ENCODE measurements at places on chromosomes 2 and 18. TPM values are rescaled to one million over a fixed set of nuclear protein-coding genes. Genes with fewer than 3 reads are reported as not detected.
A peak's percentile ranks its signal among the peaks of the same experiment; 100 is the strongest.

The G6PC2 gene
- total RNA-seq = not detected

The ANKRD30B gene
- not detected for total RNA-seq

- no peak overlapping the region for H3K27ac ChIP-seq
- no peaks in the 10 kb centered on the region for H3K36me3 ChIP-seq
- peaks cover 6% of the 10 kb centered on the region for H3K4me1 ChIP-seq
- peaks cover 8% of the 10 kb centered on the region for H3K27me3 ChIP-seq
- no peak overlapping the region for H3K4me3 ChIP-seq
- DNase-seq = no peak
These were observed 16.9 kb upstream of the CYBRD1 start for GRCh38 chr2:171505374-171505773.

The RBM44 gene
- 0.42 TPM for total RNA-seq

The DES gene
- not detected for total RNA-seq

The CCDC148 gene
- not detected for total RNA-seq

GRCh38 chr2:171521361-171522051, 768 bp upstream of the CYBRD1 start:
- H3K36me3 ChIP-seq = no peaks in the 10 kb centered on the region
- peaks cover 7% of the 10 kb centered on the region for H3K4me1 ChIP-seq
- no peak for DNase-seq
- peak overlapping the region; percentile 78 for H3K27ac ChIP-seq
- H3K4me3 ChIP-seq = peak overlapping the region; percentile 88

The CEBPZ gene
- total RNA-seq = 68.2 TPM

The PAX8 gene
- total RNA-seq = 0.45 TPM

GRCh38 chr18:56409736-56410135, 228.7 kb downstream of the TXNL1 start:
- H3K4me1 ChIP-seq = no peaks in the 10 kb centered on the region
- H3K27me3 ChIP-seq = no peaks in the 10 kb centered on the region
- no peaks in the 10 kb centered on the region for H3K36me3 ChIP-seq
- H3K4me3 ChIP-seq = no peak overlapping the region
- DNase-seq = no peak
- H3K27ac ChIP-seq = no peak overlapping the region

The GKN1 gene
- not detected for total RNA-seq

DNA sequence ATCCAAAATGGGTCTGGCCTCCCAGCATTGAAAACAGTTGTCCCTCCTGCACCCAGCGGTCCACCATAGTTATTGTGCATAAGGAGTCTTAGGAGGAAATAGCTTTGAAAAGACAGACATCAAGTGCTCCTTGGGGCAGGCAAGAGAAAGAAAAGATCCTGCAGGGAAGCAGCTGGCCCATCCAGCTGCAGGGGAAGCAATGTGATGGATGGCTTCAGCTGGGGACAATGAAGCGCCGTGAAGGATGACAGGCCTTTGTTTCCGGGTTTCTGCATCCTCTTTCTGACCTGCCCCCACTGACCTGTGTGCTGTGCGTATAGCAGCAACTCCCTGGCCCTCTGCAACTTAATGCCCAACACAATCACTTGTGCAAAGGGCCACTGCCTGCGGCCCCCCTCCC, 142.9 kb upstream of the NCKAP5 start:
- H3K27ac ChIP-seq = no peak overlapping the region
- DNase-seq = no peak
- no peaks in the 10 kb centered on the region for H3K27me3 ChIP-seq
- no peaks in the 10 kb centered on the region for H3K4me1 ChIP-seq

DNA sequence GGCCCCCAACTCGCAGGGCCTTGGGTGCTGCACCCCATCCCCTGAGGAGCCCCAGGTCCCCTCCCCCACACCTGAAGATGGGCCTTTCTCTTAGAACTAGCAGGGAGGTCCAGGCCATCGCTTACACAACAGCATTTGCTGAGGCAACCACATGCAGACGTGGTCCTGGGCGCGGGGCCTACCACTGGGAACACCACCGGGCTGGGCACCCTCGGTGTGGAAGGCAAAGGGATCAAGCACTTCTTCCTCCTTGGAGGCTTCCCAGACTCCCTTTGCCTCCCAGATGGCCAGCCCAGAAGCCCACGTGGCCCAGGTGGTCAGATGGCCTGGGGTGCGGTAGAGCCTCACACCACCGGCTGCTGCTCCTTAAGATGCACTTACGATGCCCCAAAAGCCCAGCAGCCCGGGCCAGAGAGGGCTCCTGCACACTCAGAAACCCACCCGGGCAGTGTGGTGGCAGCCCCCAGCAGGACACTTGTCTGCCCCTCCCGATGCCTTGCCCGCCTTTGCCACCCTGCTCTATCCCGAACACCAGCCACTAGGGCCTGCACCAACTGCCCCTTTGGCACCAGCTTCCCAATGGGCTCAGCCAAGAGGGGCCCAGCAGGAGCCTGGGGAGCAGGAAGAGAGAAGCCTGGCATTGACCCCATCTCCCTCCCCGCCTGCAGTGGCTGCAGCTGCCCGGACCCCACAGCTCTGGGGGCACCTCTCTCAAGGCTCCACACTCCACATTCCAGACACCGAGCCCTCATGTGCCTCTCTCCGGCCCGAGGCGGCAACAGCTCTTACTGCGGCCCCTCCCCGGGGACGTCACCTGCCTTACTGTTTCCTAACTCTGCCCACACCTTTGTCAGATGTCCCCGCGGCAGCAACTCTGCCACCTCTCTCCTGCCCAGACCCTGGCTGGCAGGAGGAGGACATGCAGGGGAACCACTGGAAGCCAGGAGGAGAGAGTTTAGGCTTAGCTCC, 13.9 kb upstream of the MLPH start:
- peak overlapping the region; percentile 51 for H3K27ac ChIP-seq
- no peaks in the 10 kb centered on the region for H3K36me3 ChIP-seq
- no peak overlapping the region for H3K4me3 ChIP-seq
- H3K4me1 ChIP-seq = peaks cover 17% of the 10 kb centered on the region
- no peak for DNase-seq

The YPEL5 gene
- total RNA-seq = 16.8 TPM

The MOGAT1 gene
- total RNA-seq = not detected

Data from activated CD4-positive, alpha-beta T cell treated with anti-CD3 and anti-CD28 coated beads, Interleukin-2, amount 10 ng/mL, durations not matched to agents 24 days and 14 days (primary cell).